ENCODE measurements at places on chromosomes 16 and 17.

DNA sequence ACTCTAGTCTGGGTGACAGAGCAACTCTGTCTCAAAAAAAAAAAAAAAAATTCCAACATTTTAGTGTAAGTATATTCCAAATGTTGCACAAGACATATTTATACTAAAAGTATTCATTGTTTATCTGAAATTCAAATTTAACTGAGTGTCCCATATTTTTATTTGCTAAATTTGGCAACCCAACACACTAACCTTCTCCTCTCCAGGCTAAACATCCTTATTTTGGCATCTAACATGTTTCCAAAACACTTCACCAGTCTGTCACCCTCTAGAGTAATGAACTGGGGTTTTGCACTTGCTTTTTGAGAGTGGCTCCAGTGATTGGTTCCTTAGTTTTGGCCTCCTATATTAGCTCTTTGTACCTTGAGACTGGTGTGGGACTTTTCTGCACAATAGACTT lies 243.4 kb upstream of the SALL1 start:
- DNase-seq = no peak

GRCh38 chr17:64092952-64093451 lies 36.9 kb downstream of the ERN1 start:
- DNase-seq = no peak

DNA sequence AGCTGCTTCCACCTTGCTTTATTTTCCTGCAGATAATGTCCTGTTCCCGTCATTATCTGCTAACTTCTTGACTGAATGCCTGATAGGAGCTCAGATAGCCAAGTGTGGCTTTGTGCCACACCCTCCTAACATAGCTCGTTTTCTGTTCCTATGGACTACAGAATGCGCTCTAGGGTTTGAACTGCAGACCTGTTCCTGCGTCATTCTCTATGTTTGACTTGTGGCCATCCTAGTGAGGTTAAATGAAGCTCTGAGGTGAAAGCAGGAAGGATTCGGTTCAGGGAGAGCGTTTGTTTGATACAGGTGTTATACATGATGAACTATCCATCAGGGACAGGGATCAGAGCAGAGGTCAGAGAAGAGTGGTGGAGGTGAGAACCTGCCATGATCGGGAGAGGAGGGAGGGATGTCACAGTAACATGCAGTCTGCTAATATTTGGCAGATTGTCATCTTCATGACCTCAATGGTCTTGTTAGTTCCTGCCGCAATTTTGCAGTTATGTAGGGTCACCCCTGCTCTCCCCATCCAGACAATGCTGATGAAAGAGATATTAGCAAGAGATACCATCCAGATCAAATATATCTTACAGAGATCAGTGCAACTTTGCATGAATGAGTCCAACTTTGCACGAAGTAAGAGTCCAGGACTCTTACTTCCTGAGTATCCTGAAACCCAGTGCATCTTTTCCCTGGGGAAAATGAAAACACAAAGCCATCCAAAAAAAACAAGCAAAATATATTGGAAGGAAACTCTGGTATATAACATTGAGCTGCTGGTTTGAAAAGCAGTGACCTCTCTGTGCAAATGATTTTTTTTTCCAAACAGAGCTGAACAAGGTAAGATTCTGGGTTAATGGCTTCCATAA lies 32.8 kb downstream of the MPHOSPH6 start:
- no peak for DNase-seq

GRCh38 chr17:65360961-65361552 lies 200.4 kb downstream of the AXIN2 start:
- DNase-seq = no peak

DNA sequence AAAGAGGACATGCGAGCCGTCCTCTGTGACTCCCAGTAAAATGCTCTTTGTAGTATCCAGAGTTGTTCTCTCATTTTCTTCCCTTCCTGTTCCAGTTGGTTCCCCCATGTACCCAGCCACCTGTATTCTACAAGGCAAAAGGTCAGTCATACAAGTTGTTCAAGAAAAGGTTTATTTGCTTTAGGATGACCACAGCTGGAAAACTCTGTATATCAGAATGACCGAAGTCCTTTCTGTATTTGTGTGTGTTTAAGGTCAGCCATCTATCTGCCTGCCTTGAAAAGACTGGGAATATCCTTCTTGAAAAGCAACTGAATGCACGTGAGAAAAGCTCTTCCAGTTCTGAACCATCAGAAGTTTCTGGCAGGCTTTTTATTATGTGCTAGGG lies 8.4 kb downstream of the CCL16 start:
- no peak for DNase-seq

Measured in effector CD4-positive, alpha-beta T cell (primary cell).